ENCODE measurements at places on chromosomes 13 and 19. TPM values are rescaled to one million over a fixed set of nuclear protein-coding genes. Genes with fewer than 3 reads are reported as not detected.

The PRR19 gene
- 1.4 TPM for polyA plus RNA-seq

GRCh38 chr19:43422689-43423066, 8.0 kb downstream of the TEX101 start:
- no peaks in the 10 kb centered on the region for H3K4me1 ChIP-seq
- H3K36me3 ChIP-seq: no peaks in the 10 kb centered on the region
- DNase-seq: no peak
- no peak overlapping the region for H3K27ac ChIP-seq

GRCh38 chr13:41809962-41810361, 150.9 kb downstream of the VWA8 start:
- no peak overlapping the region for H3K4me3 ChIP-seq
- no peak for DNase-seq
- H3K27me3 ChIP-seq: no peaks in the 10 kb centered on the region
- no peak overlapping the region for H3K27ac ChIP-seq

DNA sequence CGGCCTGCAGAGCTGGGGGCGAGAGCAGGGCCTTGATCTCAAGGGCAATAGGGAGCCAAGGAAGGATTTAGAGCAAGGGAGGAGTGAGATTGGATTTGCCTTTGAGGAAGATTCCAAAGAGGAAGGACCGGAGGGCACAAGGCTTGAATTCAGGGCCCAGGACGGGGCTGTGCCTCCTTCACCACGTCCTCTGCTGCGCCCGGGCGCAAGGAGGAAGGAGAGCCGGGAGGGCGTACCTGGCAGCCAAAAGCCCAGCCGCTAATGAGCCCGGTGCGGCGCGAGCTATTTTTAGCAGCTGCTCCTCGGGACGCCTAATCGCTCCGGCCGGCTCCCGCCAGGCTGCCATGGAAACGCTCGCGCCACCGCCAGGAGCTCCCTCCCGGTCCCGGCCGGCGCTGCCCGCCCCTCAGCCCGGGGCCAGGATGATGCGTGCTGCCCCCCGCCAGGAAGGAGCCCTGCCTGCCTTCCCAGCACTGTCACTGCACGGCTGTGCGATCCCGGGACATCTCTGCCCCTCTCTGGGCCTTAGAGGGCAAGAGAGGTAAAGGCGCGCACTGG, 31.3 kb downstream of the TINCR start:
- no peak overlapping the region for H3K4me3 ChIP-seq
- no peak overlapping the region for H3K27ac ChIP-seq
- no peaks in the 10 kb centered on the region for H3K4me1 ChIP-seq
- H3K27me3 ChIP-seq: no peaks in the 10 kb centered on the region

DNA sequence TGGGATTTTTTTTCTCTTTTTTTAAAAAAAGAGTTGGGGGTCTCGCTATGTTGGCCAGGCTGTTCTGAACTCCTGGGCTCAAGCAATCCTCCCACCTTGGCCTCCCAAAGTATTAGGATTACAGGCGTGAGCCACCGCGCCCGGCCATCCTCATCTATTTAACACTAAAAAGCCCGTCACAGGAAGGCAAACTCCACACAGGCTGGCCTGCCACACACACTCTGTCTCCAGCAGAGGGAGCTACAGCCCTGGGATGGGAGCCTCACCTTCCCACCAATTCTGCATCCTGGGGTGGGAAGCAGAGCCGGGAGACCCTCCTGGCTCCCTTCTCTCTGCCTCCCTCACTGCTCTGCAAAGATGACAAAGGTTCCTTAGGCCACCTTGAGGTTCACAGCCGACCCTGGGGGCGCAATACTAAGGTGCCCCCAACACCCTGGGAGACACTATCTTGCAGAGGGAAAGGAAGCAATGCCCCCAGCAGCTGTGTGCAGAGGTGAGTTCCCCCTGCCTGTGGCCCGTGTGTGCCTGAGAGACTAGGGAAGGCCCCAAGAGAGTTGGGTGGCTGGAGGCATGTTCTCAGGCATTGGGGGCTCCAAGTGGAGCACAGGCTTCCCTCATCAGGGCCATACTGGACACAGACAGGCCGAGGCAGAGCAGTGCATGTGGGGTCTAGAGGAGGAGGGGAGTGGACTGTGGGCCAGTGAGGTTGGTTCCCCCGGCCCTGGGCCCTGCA, 27.4 kb upstream of the TIMM44 start:
- no peak overlapping the region for H3K4me3 ChIP-seq
- no peaks in the 10 kb centered on the region for H3K27me3 ChIP-seq
- no peaks in the 10 kb centered on the region for H3K4me1 ChIP-seq

The KIR2DL3 gene
- polyA plus RNA-seq: not detected

The ZNF723 gene
- not detected for polyA plus RNA-seq

The OPA3 gene
- 16.0 TPM for polyA plus RNA-seq

The SIGLEC12 gene
- not detected for polyA plus RNA-seq

DNA sequence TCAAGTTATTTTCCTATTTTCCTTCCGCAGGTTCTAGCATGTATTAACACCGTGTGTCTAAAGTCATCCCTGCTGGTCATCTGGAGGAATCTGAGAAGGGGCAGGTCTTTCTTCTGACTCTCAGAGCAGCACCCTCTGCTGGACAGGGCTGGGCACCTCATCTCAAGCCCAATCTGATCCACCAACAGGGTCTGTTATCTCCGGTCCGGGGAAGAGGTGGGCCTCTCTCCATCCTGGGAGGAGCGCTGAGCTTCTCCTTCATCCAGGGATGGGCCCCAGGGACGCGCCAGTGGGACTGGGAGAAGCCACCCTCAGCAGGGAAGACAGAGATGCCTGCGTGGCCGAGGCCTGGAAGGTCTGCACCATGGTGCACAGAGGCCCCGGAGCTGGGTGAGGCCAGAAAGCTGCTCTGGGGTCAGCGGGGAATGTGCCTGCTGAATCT, 26.0 kb upstream of the ZNF331 start:
- no peaks in the 10 kb centered on the region for H3K36me3 ChIP-seq
- H3K4me1 ChIP-seq: no peaks in the 10 kb centered on the region
- peak; percentile 57 for DNase-seq
- H3K27me3 ChIP-seq: no peaks in the 10 kb centered on the region
- H3K4me3 ChIP-seq: no peak overlapping the region

GRCh38 chr13:39602614-39603366, at the start of gene LHFPL6:
TSS of gene LHFPL6 (minus strand) at chr13:39603193.
- peaks cover 20% of the 10 kb centered on the region for H3K4me1 ChIP-seq
- peak within 1 kb of the TSS; percentile 56 for H3K27ac ChIP-seq
- peak within 1 kb of the TSS; percentile 69 for H3K4me3 ChIP-seq
- H3K27me3 ChIP-seq: no peaks in the 10 kb centered on the region

GRCh38 chr19:17467471-17468301, 2.6 kb upstream of the SLC27A1 start:
- no peak for DNase-seq
- H3K27ac ChIP-seq: no peak overlapping the region
- H3K27me3 ChIP-seq: no peaks in the 10 kb centered on the region
- H3K4me3 ChIP-seq: no peak overlapping the region
- H3K4me1 ChIP-seq: peaks cover 11% of the 10 kb centered on the region
- no peaks in the 10 kb centered on the region for H3K36me3 ChIP-seq

DNA sequence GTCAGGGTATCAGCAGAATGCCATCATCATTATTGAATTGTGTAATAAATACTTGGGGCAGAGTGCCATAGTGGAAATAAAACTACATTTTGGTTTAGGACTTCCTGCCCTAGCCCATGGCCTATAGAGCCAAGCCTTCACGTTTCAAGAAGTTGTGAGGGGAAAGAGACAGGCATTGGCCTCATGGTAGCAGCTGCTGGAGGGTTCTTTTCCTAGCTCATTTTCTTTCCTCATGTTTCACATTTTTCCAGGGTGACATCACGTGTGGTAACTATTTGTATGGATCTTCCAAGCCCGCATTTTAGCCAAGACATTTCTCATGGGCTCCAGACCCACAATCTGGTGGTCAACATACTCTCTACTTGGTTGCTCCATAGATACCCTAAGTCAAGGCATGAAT, 80.4 kb downstream of the LRCH1 start:
- H3K4me1 ChIP-seq: no peaks in the 10 kb centered on the region
- H3K4me3 ChIP-seq: no peak overlapping the region
- DNase-seq: no peak
- H3K36me3 ChIP-seq: no peaks in the 10 kb centered on the region
- no peak overlapping the region for H3K27ac ChIP-seq

GRCh38 chr19:45693106-45693788, 781 bp downstream of the QPCTL start:
- peaks cover 9% of the 10 kb centered on the region for H3K4me1 ChIP-seq
- peaks cover 6% of the 10 kb centered on the region for H3K36me3 ChIP-seq
- peak overlapping the region; percentile 93 for H3K4me3 ChIP-seq
- DNase-seq: peak; percentile 65
- H3K27me3 ChIP-seq: no peaks in the 10 kb centered on the region
- H3K27ac ChIP-seq: peak overlapping the region; percentile 82

- no peaks in the 10 kb centered on the region for H3K27me3 ChIP-seq
- H3K4me1 ChIP-seq: peaks cover 22% of the 10 kb centered on the region
- peak overlapping the region; percentile 59 for H3K27ac ChIP-seq
- DNase-seq: no peak
Observed at GRCh38 chr19:42267644-42268141, 1.4 kb upstream of the CIC start.

- no peaks in the 10 kb centered on the region for H3K27me3 ChIP-seq
- no peak overlapping the region for H3K27ac ChIP-seq
- no peak overlapping the region for H3K4me3 ChIP-seq
- no peaks in the 10 kb centered on the region for H3K4me1 ChIP-seq
Observed at GRCh38 chr13:91704398-91704797, 306.0 kb downstream of the GPC5 start.

DNA sequence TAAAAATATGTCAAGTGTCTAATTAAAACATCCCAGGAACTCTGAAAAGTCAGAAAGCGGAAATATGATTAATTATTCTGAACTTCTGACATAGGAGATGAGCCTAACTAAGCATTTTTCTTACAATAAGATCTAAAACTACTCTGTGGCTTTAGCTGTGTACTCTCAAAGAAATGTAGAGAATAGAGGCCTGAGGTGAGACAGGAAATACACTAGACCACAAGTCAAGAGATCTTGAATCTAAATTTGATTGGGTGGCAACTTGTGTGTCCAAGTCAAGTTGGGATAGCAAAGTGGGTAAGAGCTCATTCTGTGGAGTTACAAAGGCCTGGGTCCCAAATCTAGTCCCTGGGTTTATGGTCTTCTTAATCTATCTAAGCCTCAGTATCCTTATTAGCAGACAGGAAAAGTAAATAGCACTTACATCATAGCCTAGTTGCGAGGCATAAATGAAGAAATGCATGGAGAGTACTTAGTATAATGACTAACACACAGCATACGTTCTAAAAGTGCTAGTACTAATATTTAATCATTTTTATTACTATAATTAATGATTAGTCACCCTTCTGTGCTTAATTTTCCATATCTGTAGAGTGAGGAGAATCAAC, 9.4 kb upstream of the LRRC63 start:
- H3K4me3 ChIP-seq: no peak overlapping the region
- no peaks in the 10 kb centered on the region for H3K4me1 ChIP-seq
- H3K36me3 ChIP-seq: no peaks in the 10 kb centered on the region
- no peaks in the 10 kb centered on the region for H3K27me3 ChIP-seq
- H3K27ac ChIP-seq: no peak overlapping the region
- no peak for DNase-seq

- no peaks in the 10 kb centered on the region for H3K4me1 ChIP-seq
- no peaks in the 10 kb centered on the region for H3K27me3 ChIP-seq
- DNase-seq: no peak
Observed at GRCh38 chr19:39473443-39473960, 7.1 kb upstream of the TIMM50 start.

The FPR1 gene
- polyA plus RNA-seq: not detected

The FGF22 gene
- polyA plus RNA-seq: 0.07 TPM

The CACNG6 gene
- 3.9 TPM for polyA plus RNA-seq

Measured in endothelial cell of umbilical vein (primary cell).